Stimulated activated CD4-positive, alpha-beta T cell treated with anti-CD3 and anti-CD28 coated beads, Interleukin-1b, Interleukin-23, amount 100 ng/mL, for 48 hours (primary cell): ENCODE measurements at places on chromosomes 16 and 17.

DNA sequence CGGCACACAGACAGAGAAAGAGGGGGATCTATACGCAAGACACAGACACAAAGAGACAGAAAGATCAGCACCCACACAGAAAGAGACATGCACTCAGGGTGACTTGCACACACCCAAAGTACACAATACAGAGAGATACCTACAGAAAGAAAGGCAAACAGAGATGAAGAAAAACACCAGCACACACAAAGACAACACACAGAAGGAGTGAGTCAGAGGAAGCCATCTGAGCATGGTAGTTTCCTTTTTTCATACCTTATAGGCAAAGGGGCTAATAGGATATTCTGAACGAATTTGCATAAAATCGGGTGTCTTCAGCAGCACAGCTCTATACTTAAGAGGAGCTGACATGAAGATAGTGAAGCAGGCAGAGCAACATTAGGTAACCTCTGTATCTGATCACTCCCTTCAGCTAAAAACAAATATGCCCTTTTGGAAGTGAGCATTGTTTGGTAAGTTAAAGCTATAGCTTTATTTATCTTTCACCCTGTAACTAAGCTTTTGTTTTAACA lies 198.6 kb downstream of the AATF start:
- no peak for DNase-seq

DNA sequence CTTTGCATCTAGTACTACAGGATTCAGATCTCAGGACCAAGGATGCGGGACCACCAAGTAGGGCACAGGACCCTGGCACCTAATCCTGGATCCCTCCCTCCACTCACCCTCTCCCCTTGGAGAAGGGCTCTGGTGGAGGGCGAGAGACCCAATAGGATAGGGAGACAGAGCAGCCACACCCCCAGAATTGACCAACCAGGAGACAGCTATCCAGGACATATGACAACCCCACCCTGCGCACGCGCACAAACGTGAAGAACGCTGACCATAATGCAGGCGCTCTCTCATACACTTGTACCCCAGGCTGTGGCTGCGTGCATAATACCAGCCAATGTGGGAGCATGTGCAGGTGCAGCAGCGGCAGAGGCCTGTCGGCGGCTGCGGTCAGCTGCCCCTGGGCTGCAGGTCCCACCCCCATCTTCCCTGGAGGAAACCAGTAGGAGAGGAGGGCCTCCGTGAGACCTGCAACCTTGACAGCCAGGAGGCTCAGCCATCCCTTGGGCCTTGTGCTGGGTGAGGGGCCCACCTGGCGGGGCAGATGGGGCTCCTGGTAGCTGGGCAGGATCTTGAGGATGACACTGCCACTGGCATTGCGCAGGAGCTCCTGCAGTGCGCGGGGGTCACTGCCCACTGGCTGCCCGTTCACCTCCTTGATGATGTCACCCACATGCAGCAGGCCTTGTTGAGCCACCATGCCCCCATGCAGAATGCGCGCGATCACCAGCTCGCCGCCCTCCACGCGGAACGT lies 25.4 kb downstream of the MPP2 start:
- no peak for DNase-seq

DNA sequence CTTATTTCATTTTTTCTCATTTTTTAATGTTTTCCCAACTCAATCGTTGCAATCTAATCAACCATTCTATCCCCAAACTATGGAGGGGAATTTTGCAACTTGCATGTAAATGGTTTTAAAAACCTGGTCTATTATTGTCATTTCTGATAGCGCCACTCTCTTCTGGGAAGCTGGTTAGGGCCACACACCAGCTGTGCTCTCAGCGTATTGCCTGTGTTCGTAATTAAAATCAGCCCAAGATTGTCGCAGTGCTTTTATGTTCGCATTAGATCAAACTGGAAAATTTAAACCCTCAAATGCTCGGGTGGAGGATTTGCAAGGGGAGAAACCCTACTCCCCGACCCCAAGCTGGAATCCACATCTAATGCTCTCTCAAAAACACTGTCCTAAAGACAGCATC lies 123.5 kb upstream of the CACNG5 start:
- DNase-seq, result no peak

DNA sequence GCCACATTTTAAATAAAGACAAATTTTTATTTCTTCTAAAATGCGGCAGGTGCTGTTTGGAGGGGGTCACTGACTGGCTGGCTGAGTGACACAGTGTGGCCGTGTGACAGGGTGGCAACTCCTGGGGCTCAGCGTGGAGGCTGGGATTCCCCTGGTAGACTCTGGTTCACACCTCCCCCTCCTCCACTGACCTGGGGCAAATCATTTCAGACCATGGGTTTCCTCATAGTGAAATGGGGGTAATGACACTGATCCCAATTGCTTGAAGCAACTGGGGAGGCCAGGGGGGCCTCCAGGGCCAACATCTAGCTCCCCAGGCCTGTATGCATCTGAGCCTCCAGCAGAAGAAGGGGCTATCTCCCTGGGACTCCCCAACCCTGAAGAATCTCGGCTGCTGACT lies 6.6 kb downstream of the HSD11B2 start:
- no peak for DNase-seq

GRCh38 chr17:50768346-50768761 lies 1.0 kb upstream of the ANKRD40CL start:
- DNase-seq, result no peak

DNA sequence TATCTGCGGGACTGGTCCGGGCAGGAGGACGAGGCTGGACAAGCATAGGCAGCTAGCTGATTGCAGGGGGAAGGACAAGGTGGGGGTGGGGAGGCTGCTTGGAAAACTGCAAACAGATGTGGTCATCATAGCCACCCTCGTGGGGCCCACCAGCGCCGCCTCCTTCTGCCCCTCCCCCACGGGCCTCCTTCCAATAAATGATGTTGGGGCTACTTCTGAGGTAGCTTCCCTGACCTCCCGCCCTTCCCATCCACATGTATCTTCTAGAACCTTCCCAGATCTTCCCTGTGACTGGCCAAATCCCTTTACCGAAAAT lies 12.3 kb upstream of the CDC42EP4 start:
- DNase-seq, result no peak

GRCh38 chr17:17822189-17822588 lies 14.6 kb downstream of the SREBF1 start:
- DNase-seq, result no peak

DNA sequence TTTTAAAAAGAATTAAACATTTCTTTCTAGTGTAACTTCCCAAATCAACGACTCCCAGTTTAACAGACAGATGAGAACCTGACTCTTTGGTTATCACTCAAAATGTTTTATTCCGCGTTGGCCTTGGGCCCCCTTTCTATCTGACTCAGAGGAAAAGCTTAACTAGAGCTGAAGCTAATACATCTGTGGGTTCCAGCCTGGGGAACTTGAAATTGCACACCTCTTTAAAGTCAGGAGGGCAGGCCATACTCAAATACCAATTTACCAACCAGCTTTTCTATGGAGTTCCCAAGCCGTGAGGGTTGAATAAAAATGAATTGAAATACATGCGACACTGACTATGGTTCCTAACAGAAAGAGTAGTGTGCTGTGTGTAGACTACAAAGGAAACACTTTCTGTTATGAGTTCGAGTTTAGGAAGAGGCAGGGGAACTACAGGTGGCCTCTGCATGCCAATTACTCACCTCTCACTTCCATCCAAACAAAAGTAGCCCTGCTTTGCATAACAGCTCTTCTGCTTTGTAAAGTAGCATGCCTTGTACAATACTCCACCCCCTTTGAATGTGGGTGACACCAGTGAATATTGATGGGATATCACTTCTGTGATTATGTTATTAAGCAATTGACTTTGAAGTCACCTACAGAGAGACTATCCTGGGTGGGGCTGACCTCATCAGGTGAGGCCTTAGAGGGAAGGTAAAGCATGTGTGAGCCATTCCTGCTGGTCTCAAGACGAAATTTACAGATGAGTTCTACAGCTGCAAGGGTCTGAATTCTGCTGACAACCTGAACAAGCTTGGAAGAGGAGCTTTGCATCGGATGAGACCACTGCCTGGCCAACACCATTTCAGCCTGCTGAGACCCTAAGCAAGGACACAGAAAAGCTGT lies 92.1 kb downstream of the WDR59 start:
- no peak for DNase-seq

- DNase-seq, result no peak
Measured at GRCh38 chr17:17227608-17228520, 9.1 kb downstream of the FLCN start.

DNA sequence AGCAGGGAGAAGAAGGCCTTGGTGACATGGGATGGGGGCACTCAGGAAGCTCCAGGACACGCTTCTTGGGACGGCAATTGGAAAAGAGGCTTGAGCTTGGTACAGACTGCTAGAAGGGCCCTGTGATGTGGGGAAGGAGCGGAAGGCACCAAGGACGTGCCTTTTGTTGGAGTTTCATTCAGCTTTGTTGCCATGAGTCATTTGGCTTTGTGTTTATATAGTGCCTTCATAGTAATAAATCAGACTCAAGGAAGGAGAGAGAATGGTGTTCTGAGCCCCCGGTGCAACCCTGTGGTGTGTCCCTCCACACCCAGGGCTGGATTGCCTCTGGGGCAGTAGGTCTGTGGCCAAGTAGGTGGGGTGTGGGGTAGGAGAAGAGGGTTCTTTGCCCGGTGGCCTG lies 7.4 kb upstream of the TBX4 start:
- no peak for DNase-seq

GRCh38 chr17:34909040-34909439 lies 52.2 kb downstream of the CCT6B start:
- DNase-seq, result no peak

DNA sequence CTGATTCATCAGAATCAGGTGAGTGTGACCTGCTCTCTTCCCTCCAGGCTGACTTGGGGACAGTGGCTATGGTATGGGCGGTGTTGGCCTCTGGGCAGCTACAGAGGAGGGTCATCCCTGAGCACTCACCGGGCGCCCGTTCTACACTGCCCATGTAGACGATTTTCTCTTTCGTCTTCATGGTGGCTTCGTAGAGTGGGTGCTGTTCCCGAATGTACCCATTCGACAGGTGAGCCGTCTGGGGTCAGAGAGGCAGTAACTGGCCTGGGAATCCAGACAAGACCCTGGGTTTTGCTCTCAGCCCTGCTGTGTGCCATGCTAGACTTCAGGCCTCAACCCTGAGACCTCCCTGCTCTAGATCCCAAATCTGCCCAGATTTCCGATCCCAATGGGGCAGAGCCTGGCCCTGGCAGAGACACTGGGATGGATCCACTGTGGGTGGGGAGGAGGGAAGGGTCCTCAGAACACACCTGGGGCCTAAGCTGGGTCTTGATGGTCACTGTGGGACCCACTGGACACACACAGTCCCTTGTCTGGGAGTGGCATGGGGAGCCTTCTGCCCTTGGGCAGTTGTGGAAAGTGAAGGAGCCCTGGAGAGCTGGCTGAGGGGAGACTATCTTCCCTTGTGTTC lies 13.2 kb downstream of the USP6 start:
- no peak for DNase-seq

GRCh38 chr17:63247706-63248105 lies 198.4 kb downstream of the CYB561 start:
- DNase-seq, result no peak

GRCh38 chr16:88702371-88703210 lies 3.6 kb downstream of the RNF166 start:
- DNase-seq, result no peak

- DNase-seq, result no peak
Measured at GRCh38 chr16:83899978-83900377, 1.1 kb downstream of the MLYCD start.

DNA sequence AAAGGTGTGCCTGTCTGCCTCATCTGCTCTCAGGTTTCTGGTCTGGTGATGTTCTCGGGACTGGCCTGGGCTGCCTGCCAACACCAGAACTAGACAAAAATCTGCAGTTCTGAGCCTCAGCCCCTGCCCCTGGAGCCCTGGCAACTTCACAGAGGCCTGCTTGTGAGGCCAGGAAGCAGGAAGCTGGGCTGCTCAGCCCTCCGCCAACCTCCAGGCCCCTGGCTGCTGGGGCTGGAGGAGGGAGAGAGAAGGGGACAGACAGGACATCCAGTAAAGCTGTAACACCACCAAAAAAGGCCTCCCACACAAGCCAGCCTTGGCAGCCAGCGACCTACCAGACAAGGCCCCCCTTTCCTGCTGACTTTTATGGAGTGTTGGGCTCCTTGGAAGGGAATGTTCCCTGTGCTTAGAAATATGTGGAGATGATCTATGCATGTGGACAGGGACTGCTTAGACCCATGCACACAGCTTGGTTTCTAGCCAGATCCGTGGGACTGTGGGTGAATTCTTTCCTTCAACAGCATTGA lies 157.6 kb downstream of the XYLT1 start:
- DNase-seq, result no peak

GRCh38 chr17:65564793-65565192 lies 3.3 kb upstream of the AXIN2 start:
- DNase-seq, result no peak

GRCh38 chr17:43984521-43984920 lies 19.9 kb upstream of the NAGS start:
- DNase-seq, result no peak

DNA sequence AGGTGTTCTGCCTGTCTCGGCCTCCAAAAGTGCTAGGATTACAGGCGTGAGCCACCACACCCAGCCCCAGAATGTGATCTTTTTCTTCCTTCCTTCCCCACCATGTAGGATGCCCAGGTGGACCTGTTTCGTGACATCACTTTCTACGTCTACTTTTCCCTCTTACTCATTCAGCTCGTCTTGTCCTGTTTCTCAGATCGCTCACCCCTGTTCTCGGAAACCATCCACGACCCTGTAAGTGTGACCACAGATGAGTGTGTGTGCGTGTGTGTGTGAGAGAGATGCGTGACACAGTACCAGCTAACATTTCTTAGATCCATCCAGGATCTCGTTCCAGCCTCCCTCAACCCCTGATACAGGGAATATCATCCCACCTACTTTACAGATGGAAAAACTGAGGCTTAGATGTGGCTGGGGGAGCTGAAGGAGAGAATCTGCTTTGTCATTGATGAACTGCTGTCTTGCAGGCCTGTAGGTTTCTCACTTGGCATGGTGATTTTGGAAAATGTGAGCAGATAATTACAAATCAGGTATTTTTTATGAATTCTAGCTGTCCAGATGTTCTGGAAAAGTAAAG lies 67.1 kb downstream of the ABCC1 start:
- peak; percentile 25 for DNase-seq

- no peak for DNase-seq
Measured at GRCh38 chr16:71185347-71185746, 45.2 kb downstream of the HYDIN start.

DNA sequence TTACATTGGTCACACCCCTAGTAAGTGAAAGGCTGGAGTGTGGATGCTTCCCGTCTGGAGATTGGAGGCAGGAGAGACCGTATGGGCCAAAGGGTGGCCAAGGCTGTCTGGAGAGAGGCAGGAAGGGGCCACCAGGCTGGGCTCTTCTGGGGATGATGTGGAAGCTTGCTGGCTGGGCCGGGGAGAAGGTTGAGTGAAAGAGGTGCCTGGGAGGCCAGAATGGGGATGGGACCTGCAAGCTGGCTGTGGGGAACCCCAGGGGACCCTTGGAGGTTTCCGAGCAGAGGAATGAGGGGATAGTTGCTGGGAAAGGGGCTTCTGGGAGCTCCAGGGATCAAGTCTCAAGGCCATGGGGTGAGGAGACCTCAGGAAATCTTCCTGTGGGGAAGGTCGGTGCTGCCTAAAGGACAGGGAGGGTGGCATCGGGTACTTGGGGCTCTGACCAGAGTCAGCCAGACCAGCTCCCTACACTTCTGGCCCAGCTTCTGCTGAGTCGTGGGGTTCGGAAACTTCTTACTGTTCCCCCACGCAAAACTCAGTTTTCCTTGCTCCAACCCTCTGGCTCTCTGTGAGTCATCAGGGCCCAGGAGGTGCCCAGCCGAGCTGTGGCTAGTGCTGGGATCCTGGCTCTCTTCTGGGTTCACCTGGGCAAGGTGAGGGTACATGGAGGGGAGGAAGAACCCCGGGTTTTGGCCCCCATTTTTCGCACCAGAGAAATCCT lies 3.1 kb downstream of the MRC2 start:
- DNase-seq, result no peak
